ENCODE measurements at places on chromosomes 3 and 15.

- no peak for DNase-seq
Observed at GRCh38 chr15:69074843-69075224, 60.3 kb downstream of the NOX5 start.

- no peak for DNase-seq
Observed at GRCh38 chr3:37712421-37712820, 149.3 kb upstream of the CTDSPL start.

- no peak for DNase-seq
Observed at GRCh38 chr3:186173224-186173815, 64.4 kb upstream of the ETV5 start.

DNA sequence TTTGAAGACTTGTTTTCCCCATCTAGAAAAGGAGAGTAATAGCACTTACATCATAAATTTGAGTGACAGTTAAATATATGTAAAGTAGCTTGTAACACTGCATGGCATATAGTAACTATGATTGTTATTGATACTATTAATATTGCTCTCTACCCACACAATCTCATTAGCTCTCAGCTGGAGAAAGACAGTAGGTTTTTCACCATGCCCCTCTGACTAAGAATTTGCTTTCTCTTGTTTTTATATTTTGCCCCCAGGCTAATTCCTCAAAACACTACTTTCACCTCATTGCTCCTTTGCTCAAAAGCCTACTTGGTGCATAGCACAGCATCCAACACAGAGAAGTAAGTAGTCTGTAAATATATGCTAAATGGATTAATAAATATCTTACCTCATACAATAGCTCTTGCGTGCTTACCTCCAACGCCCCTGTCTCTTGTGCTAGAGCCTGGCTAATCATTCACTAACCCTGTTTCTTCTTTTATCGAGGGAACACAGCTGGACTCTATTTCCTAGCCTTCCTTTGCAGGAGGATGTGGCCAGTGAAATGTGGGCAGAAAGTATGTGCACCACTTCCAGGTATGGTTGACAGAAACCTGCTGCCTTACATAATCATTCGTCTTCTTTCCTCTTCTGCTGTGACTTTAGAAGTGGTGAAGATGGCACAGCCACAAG is 190.0 kb downstream of the PLCH1 start:
- no peak for DNase-seq

- DNase-seq = no peak
Observed at GRCh38 chr3:66836363-66837152, 161.5 kb upstream of the KBTBD8 start.

DNA sequence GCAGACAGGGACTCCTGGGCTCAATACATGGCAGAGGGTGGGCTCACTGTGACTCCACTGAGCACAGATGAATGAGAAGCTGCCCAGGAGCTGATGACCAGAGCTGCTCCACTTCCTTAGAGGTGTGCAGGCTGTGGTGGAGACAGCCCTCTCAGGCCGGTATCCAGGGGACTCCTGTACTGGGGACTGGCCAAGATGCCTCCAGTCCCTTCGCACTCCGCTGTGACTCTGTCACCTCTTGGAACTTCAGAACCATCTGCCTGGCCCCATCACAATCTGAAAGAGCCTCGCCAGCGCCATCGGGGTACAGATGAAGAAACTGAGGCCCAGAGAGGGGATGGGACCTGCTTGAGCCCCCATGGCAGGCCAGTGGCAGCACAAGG is 111.2 kb downstream of the ETFA start:
- DNase-seq = no peak

DNA sequence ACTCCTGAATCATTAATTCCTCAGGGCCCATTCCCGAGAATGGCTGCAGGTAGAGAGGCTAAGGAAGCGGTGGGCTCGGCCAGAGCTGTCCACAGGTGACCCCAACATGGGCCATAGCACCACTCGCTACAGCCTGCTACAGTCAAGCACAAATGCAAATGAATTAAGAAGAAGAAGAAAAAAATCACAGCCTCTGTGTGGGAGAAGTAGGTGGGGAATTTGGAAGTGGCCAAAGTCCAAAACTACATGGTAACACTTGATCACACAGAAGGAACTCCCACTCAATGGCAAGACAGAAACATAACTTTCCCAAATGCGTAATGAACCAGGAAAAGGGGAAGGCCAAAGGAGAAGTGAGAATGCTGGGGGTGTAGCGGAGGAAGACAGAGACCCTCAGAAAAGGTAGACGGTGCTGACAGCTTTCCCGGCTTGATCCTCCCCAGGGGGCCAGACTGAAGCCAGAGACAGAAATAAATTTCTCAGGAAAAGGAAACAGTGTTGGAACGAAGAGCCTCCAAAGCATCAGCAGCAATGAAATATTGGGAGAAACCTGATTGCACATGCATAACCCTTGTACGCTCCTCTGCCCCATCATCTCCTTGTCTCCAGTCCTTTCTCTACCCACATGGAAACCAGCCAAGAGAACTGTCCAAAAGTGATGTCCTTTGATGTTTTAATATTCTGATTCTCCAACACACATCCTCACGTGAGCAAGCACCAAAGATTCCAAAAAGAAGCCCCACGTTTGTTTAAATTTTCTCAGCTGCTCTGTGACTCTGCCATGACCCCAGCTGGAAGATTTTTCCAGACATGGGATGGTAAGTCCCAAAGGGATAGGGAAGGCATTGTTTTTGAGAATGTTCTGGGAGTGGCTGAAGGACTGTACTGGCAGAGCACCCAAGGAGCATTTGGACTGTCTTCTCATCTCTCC is 107.6 kb downstream of the OXNAD1 start:
- no peak for DNase-seq

DNA sequence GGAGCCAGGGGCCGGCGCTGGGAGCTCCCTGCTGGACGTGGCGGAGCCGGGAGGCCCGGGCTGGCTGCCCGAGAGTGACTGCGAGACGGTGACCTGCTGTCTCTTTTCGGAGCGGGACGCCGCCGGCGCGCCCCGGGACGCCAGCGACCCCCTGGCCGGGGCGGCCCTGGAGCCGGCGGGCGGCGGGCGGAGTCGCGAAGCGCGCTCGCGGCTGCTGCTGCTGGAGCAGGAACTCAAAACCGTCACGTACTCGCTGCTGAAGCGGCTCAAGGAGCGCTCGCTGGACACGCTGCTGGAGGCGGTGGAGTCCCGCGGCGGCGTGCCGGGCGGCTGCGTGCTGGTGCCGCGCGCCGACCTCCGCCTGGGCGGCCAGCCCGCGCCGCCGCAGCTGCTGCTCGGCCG is 1.5 kb downstream of the SMAD6 start:
- peak; percentile 12 for DNase-seq
